Left cardiac atrium (tissue), 4 donors: ENCODE measurements at places on chromosomes 2 and 18.
A peak's percentile ranks its signal among the peaks of the same experiment; 100 is the strongest.

GRCh38 chr18:59921384-59921891, 21.6 kb downstream of the PMAIP1 start:
- DNase-seq, result no peak

GRCh38 chr2:191970867-191971266, 124.0 kb upstream of the CAVIN2 start:
- no peak for DNase-seq

DNA sequence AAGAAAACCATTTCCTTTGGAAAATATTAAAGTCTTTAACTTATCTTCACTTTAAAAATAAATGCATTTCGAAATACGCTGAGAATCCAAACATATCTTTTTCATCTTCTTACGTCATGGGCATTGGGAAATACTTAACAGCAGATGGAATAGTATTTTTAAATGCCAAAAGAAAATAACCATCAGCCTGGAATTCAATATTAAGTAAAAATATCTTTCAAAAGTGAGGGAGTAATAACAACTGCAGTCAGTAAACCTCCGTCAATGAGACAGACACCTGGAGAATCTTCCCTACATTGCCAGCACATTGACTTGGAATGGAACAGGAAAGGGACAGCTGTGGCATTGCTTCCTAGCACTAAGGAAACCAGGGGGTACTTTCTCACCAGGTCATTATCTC, 290.4 kb upstream of the TNP1 start:
- DNase-seq, result no peak

- no peak for DNase-seq
These were observed 508.9 kb upstream of the MYT1L start for GRCh38 chr2:2839782-2840531.

GRCh38 chr2:17578466-17578928, 38.0 kb downstream of the VSNL1 start:
- no peak for DNase-seq

- no peak for DNase-seq
These were observed 15.7 kb downstream of the NDUFV2 start for GRCh38 chr18:9117980-9118841.

DNA sequence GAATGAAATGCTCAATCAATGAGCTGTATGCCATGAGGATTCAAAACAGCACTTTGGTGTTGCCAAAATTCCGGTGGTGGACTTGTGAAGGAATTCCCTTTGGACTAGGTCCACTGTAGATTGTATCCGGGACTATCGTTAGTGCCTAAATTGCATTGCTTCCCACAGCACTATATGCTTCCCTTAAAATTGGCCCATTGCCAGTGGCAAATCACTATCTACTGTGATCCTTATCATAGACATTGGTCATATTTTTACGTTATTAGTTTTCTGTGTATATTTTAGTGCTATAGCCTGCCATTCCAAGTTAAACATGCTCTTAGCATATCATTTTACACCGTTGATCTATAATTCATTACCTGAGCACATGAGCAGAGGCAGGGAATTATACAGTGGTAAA, 1.7 kb downstream of the PJVK start:
- no peak for DNase-seq

DNA sequence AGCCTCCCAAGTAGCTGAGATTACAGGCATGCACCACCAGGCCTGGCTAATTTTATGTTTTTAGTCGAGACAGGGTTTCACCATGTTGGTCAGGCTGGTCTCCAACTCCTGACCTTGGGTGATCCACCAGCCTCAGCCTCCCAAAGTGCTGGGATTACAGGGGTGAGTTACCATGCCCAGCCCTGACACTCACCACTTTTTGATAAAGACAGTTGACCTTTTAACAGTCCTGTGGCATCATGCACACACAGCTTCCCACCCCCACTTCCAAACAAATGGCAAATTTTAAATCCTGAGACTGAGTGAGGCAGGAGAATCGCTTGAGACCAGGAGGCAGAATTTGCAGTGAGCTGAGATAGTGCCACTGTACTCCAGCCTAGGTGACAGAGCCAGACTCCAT, 6.2 kb upstream of the DNAJB2 start:
- no peak for DNase-seq

DNA sequence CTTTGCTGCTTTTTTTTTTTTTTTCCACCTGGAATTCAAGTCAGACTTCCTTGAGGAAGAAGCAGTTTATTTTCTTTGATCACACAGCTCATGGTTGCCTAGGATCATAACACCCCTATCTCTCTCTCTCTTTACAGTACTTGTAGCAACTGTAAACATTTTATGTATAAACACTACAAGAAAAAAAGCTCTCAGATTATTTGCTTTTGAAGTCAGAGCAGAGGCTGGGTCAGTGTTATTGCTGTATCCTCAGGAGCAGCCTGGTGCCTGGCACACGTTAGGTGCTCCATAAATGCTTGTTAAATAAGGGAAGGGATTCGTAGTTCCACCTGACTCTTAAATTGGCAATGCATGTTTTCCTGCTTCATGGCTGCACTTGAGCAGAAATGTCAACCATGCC, 221.2 kb downstream of the TGIF1 start:
- no peak for DNase-seq

DNA sequence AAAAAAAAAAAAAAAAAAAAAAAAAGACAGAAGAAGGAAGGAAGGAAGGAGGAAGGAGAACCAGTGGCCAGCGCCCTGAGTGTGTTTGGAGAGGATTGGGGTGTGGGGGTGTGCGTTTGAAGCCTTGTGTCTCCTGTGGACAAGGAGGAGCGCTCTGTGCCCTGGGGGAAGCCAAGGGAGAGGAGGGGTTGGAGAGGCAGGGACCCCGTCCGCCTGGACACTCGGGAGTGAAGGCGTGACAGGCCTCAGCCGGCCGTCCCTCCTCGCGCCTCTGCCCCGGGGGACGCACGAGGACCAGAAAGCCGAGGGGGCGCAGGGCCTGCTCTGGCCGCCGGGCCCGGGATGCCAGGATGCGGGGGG, 44.9 kb downstream of the SERTAD2 start:
- no peak for DNase-seq

DNA sequence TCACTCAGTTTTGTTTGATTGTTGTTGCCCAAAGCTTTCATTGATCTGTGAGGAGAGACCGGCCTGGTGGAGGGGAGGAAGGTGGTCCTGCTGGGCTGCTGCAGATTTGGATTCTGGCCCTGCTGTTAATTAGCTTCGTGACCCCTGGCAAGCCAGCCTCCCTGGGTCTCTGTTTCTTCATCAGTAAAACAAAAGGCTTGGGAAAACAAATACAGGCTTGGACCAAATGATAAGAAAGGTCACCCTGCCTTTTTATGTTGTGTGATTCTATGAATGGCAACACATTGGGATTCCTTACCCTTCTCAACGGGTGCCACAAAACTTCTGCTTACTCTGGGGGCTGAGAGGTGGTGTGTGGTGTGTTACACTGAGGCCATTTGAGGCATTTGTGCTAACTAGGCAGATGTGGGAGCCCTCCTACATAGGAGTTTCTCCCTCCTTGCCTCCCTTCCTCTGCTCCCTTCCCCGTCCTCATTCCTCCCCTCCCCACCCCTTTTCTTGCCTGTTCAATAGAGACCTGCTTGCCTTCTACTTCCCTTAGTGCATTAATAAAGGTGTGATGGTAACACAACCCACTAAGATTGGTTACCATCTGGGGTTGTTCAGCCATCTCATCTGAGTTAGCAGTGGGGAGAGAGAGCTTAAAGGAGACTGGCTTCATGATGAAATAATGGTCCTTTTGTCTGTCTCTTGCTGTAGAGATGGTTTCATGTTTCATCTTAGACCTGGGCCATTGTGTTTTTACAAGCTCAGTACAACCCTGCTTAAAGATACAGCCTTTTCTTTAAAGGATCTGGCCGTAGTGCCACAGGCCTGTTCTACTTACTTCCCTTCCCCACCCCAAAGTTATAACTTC, 96.2 kb downstream of the TANC1 start:
- DNase-seq, result no peak

DNA sequence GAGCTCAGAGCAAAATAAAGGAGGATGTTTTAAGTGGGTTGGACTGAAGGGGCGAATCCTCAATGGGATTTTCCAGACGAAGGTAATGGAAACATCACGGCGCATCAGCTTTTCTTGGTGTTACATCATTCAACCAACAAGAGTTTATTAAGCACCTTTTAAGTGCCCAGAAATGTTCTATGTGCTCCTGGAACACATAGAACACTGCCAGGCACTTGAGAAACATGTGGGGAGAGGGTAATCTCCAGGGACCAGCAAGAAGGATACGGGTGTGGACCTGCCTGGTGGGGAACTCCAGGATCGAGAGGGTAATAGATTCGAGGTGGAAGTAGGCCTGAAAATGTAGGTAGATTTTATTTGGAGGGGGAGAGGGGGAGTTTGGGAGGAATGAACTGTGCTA, 168.6 kb downstream of the PRKCE start:
- no peak for DNase-seq

DNA sequence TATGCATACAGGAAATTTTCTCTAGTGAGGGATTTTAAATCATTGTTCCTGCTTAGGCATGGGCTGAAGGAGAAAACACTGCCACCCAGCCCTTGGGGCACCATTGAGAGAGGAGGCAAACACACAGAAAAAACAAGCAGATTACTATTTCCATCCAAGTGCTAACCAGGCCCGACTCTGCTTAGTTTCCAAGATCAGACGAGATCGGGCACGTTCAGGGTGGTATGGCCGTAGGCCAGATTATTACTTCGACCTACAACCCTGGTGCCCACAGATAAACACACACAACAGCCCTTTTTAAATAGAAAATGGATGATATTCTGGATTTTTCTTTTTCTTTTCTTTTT, 45.4 kb upstream of the RHOB start:
- no peak for DNase-seq

DNA sequence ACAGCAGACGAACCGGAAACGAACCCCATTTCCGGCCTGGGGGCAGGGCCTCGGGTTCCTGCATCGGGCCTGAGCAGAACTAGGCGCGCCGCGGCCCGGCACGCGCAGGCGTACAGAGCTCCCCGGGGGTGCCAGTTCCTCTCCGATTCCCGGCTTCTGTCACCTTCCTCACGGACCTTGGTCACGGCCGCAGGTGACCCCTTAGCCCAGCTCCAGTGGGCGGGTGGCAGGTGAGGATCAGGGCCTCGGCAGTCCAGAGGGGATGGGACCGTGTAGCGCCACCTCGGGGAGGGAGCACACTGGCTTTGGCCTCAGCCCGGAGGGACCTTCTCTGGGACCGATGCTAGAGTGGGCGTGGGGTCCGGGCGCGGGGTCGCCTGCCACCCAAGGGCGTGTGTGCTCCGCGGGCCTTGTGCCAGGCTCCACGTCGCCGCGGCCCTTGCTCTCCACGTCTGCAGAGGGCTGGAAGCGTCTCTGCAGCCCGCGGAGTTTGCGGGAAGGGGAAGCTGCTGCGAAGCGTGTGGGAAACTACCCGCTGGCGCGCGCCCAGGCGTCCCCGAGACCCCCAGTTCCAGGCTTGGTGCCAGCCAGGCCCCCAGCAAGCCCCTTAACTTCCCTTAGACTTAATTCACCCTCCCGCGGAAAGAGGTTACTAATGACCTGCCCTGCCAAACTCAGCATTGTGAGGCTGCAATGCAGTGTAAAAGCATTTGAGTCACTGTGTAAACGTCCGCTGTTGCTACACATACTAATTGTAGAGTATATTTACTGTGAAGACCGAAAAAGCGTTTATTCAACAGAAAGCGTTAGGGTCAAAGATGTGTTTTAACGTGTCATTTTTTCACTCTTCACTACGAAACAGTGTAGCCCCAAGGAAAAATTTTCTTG, at the start of gene TRAPPC12:
TRAPPC12 (plus strand) TSS at position 48 of the 888 bp plus-strand sequence. CDS start 7,930 bp downstream, outside the sequence.
- peak; percentile 93 for DNase-seq

GRCh38 chr2:95047629-95048510, 22.4 kb downstream of the MAL start:
- no peak for DNase-seq

- DNase-seq, result no peak
These were observed 265.5 kb downstream of the ATAD2B start for GRCh38 chr2:23661276-23662050.

DNA sequence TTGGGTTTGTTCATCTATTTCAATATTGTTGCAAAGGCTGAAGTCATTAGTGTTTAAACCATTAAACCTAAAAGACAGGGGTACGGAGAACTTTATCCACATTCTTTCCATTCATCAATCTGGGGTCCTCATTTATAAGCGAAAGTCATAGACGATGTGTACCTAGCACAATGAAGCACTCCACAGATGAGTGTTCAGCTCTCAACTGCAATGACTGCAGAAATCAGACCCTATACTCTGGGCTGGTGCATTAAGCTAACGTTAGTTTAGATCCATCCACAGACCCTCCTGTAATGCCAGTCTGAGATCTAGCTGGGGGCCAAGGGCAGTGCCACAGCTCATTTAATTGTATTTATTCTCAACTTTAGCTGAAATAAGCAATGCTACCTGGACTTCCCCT, 155.2 kb downstream of the AFF3 start:
- no peak for DNase-seq

- DNase-seq, result no peak
These were observed 304.2 kb downstream of the FBXO15 start for GRCh38 chr18:73843455-73843854.

GRCh38 chr18:36620788-36621187, 208.0 kb downstream of the TPGS2 start:
- no peak for DNase-seq

DNA sequence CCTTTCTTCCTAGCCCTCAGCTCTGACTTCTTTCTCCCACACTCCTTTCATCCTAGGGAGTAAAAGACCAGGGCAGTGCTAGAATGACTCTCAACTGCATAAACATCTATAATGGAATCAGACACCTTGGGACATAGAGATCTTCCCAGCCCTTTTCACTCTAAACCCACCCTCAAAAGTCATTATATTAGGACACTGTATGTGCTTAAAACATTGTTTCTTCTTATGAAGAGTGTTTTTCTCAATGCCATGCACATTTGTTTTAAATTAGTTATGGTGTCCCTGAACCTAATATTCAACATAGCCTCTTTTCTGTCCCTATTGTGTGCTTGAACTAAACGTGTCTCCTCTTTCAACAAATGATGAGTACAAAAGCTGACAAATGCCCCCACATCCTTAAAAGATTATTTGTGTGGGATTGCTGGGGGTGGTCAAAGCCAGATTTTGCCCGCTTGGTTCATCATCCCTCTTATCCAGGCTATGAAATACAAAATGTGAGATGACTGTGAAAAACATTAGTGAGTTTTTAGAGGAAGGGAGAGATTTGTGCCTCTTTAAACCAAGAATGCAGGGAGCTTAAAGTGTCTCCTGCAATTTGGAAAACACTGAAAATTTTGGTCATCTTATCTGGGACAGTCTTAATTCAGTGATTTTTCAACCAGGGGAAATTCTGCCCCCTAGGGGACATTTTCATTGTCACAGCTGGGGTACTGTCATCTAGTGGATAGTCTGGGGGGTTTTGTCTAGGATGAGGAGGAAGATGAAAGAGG, 29.0 kb downstream of the SERPINB5 start:
- no peak for DNase-seq

- no peak for DNase-seq
These were observed 65.4 kb downstream of the FAM168B start for GRCh38 chr2:131027566-131028528.

DNA sequence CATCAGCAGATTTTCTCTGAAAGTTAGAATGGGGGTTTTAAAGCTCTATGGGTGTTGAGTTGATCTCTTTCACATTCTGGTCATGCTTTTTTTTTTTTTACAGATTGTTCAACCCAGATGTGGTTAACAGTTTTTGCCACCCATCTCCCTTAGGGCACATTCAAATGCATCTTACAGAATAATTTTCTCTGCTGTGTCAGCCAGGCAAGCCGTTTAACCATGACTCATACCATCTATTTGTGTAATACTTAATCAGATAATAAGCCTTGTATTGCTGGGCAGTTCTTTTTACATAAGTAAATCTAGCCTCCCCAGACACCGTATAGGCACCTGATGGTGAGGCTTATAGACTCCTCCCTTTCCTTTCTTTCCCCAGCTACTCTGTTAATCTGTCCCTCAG, 62.0 kb downstream of the TGIF1 start:
- DNase-seq, result no peak
